ENCODE measurements at places on chromosomes 1 and 21.

- DNase-seq = peak; percentile 33
These were observed 485 bp downstream of the SIPA1L2 start for GRCh38 chr1:232629250-232630046.

DNA sequence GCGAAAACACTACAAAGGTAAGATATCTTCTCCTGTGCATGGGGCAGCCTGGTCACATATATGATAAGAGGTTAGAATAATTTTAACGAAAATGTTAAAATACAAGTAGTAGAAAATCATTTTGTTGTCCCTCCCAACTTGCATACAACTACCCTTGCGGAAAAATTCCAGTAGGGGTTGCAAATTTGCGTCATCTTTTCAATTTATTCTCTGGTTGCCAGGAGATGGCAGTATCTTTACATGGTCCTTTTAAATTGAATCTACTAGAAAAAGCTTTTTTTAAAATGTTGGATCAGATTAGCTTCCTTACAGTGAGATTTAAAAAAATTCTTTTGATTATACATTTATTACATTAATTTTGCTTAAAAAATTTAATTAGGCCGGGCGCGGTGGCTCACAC lies 10.9 kb downstream of the S100PBP start:
- DNase-seq = no peak

DNA sequence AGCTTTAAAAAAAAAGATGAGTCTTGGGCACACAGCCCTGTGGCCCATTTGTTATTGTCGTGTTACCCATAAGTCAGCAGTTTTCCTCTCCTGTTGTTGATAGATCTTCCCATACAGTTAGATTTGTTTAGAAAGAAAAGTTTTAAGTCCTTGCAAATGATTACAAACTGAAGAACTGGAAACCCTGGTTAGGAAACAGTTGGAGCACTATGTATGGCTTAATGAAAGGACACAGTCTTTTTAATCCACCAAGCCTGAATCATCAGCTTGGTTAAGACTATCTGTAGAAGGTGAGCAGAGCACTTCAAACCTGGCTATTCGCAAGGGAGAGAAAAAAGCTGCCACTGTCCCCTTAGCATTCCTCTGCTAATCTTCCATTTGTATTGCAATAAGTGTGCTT lies 241.0 kb downstream of the DISC1 start:
- DNase-seq = no peak

GRCh38 chr1:232280910-232281309 lies 349.0 kb downstream of the SIPA1L2 start:
- no peak for DNase-seq

DNA sequence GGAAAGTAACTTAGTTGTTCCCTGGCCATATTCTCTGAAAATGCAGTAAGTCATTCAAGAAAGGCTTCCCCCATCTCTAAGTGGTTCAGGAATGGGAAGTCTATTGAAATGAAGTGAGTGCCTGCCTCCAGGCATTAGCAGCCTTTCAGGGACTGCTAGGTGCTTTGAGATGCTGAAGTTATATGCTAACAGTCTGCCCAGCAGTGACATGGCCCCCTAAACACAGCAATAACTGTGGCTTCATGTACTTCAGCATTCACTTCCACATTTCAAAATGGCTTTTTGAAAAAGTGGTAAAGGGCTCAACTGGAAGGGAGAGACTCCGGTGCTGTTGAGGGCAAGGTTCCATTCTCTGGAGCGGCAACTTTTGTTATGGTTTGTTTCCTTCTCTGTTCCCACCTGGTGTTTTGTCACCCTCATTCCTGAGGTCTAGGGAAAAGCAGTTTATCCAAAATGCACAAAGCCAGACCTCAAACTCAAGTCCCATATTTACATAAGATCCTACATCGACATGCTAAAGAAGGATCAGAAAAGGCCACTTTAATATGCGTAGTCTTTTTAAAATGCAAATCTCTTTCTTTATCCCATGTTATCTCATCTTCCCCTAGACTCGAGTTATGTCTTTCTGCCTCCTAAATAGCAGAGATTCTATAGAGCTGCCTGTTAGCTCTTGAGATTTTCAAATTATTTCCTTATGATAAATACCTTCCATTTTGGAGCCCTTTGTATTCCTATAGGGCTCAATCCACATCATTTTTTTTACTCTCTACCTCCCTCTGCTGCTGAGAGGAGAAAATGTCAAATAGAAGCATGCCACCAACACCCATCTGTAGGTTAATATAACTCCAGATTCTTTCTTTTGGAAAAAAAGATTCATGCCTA lies 34.2 kb upstream of the LRRC8C start:
- no peak for DNase-seq
